ENCODE measurements at places on chromosomes 6 and 20.
A peak's percentile ranks its signal among the peaks of the same experiment; 100 is the strongest.

DNA sequence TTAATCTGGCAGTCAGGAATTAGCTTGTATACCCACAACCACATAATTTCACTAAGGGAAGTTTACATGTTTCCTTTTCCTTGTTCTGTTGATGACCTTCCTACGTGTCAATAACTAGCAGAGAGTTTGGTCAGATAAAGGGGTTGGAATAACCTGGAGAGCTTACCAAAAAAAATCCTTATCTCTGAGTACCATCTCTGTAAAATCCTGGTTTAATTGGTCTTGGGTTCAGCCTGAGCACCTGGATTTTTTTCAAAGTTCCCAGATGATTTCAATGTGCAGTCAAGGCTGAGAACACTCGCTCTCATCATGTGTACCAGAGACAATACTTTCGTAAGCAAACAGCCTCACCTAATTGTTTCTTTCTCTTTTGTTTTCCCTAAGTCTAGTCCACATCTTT lies 483.8 kb upstream of the FLRT3 start:
- no peak for DNase-seq

- DNase-seq = no peak
These were observed 113.0 kb downstream of the MTFR2 start for GRCh38 chr6:136137008-136137692.

DNA sequence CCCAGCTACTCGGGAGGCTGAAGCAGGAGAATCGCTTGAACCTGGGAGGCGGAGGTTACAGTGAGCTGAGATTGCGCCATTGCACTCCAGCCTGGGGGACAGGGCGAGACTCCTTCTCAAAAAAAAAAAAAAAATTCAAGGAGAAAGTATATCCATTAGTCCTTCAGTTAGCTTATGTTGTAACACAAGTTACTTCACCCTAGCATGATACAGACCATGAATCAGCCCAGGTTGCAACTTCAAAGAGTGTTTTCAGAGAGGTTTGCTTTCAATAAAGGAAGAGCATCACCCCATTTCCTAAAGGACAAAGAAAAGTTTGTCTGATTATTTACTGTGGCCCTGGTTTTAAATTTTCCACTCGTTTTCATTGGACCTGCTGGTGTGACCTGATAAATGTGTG lies 73.0 kb downstream of the SERAC1 start:
- no peak for DNase-seq

GRCh38 chr6:25998379-25998778 lies 35.8 kb downstream of the TRIM38 start:
- DNase-seq = no peak

DNA sequence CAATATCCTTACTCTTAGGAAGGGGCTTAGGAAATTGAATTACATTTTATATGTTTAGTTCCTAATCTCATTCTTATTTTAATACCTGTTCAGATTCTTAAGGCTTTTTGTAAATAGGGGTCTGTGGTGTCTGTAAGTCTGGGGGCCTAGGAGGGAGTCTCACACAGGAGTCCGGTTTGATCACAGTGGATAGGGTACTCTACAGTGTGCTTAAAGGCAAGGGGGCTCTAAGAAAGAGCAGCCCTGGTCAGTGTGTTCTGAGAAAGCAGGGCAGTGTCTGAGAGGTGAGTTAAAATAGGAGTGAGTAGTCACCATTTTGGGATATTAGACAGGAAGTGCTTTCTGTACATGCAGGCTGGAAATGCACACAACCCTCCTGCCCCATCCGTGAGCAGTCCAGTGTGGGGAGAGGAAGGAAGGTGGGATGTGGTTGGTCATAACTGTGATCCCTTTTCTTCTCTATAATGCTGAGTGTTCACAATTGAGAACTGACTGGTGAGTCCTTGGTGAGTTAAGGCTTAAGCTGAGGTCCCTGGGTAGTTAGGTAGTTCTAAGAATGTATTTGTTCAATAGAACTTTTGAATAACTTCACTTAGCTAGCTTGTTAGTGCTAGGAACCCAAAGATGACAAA lies 50.0 kb downstream of the CDKAL1 start:
- no peak for DNase-seq

DNA sequence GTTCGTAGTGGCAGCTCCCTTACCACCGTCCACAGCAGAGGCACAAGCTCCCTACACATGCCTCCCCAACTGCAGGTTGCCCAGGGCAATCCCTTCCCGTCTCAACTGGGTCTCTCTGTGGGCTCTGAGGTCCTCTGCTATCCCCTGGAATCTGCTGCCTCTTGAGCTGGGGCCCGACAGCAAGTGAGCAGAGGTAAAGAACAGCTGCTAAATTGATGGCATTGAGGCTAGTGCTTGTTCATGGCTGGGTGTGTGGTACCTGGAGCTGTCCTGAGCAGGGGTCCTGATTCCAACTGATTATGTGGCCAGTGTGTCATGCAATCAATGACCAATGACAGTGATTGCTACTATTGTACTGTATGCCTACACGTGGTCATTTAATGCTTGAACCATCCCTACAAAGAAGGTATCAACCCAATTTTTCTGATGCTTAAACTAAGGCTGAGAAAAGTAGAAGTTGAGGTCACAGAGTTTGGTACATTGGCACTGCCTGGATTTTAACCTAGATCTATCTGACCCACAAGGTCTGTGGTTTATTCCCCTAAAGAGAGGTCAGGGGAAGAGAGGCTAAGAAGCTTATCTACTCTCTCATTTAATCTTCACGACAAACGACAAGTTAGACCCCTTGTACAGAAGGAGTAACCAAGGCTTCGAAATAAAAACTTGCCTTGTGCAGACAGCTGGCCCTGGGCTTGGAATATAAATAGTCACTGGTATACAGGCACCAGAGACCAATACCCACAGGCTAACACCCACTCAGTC lies 41.1 kb downstream of the HNF4A start:
- DNase-seq = no peak

DNA sequence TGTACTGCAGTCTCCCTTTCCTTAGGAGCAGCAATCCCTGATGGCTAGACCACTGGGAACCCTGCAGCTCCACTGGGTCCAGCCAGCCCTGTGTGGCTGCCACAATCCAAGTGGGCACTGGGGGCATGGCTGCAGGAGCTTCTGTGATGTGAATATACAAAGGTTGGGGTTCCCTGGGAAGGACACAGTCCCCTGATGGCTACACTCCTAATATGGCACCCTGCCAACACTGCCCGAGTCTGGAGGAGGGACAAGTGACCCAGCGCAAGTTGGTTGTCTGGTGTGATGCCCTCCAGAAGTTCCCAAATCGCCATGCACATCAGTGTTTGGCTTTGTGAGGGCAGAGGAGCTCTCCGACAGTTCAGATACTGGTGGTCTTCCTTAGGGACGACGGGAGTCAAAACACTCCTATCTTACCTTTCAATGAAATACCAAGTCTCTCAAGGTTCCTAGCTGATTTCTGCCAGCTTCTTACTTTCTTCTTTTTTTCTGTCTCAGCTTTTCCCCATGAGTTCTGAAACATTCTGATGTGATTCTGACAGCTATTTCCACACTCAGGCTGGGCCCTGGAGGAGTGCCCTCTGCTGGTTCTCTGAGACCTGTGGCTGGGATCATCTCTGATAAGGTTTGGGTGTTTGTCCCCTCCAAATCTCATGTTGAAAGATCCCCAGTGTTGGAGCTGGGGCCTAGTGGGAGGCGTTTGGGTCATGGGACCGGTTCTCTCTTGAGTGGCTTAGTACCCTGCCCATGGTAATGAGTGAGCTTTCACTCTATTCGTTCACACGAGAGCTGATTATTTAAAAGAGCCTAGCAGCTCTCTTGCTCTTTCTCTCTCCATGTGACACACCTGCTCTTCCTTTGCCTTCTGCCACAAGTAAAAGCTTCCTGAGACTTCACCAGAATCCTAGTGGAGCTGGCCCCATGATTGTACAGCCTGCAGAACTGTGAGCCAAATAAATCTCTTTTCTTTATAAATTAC lies 15.5 kb upstream of the ZFP57 start:
- DNase-seq = no peak

GRCh38 chr6:159966981-159967380 lies 1.9 kb upstream of the IGF2R start:
- DNase-seq = no peak

GRCh38 chr6:108464418-108465097 lies 96.2 kb upstream of the FOXO3 start:
- no peak for DNase-seq

DNA sequence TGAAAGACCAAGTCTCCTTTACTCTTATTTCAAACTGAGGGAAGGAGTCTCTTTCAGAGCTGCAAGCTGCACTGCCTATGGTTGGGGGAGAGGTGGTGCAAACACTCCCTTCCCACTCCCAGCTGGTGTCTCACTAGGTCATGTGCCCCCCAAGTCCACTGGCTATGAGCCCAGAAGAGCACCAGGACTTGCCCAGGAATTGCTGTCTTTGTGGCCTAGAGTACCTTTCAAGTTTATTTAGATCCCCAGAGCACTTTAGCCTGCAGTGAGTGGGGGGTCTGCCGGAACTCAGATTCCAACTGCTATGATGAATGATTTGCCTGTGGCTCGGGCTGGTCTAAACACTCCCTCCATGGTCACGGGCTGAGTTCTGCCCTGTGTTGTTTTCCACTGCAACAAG lies 192.6 kb upstream of the CITED2 start:
- no peak for DNase-seq

DNA sequence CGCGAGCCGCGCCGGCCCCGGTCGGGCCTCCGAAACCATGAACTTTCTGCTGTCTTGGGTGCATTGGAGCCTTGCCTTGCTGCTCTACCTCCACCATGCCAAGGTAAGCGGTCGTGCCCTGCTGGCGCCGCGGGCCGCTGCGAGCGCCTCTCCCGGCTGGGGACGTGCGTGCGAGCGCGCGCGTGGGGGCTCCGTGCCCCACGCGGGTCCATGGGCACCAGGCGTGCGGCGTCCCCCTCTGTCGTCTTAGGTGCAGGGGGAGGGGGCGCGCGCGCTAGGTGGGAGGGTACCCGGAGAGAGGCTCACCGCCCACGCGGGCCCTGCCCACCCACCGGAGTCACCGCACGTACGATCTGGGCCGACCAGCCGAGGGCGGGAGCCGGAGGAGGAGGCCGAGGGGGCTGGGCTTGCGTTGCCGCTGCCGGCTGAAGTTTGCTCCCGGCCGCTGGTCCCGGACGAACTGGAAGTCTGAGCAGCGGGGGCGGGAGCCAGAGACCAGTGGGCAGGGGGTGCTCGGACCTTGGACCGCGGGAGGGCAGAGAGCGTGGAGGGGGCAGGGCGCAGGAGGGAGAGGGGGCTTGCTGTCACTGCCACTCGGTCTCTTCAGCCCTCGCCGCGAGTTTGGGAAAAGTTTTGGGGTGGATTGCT lies 1.3 kb downstream of the VEGFA start:
- DNase-seq = peak; percentile 40

DNA sequence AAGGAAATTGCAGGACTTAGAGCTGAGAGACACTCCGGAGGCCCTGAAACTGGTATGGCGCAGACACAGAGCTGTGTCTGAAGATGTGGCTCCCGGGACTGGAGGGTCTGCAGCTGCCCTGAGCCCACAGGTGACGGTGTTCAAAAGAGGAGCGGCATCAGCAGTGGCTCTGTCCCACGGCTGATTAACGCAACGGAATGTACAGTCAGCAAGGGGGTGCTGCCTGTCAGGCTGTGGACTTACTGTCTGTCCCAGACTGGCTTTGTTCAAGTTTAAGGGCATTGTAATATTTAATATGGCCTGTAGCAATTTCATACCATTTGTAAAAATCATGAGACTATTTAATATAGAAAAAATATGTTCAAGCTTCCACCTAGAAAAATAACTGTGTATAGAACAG lies 228.0 kb upstream of the TAB2 start:
- no peak for DNase-seq

GRCh38 chr6:42702200-42702599 lies 20.2 kb downstream of the PRPH2 start:
- DNase-seq = no peak

GRCh38 chr6:110369066-110369465 lies 10.9 kb upstream of the METTL24 start:
- DNase-seq = no peak
